ENCODE measurements at places on chromosomes 3 and 15.
A peak's percentile ranks its signal among the peaks of the same experiment; 100 is the strongest.

DNA sequence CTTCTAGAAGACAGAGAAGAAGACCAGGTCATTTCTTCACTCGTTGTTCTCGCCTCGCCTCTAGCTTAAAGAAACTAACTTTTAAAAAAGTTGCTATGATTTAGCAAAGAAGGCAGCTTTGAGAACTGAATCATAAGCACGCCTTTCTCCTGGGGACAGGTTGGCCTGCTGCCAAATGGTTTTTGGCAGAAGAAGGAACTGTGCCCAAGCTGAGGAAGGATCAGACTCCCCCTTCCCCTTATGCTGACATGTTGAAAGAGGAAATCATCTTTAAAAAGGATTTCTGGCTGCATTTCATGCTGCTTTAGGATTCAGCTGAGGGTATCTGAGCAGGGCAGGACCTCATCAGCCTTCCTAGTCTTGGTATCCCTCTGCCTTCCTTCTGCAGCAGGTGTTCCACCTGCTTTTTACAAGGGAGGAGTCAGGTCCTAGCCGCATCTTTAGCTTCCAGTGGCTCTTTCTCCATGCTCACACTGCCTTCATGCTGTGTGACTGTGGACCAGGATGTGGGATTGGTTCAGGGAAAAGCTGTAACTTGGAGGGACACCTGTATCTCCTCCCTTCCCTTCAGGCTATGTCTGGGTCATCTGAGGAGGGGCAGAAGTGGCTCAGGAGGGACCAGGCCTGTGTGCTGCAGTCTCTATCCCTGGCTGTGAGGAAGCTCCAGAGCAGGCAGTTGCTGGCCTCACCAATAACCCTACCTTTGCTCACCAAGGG is 34.1 kb upstream of the HACD2 start:
- no peak for DNase-seq

GRCh38 chr3:52721002-52721729 is 15.3 kb downstream of the SPCS1 start:
- DNase-seq: no peak

DNA sequence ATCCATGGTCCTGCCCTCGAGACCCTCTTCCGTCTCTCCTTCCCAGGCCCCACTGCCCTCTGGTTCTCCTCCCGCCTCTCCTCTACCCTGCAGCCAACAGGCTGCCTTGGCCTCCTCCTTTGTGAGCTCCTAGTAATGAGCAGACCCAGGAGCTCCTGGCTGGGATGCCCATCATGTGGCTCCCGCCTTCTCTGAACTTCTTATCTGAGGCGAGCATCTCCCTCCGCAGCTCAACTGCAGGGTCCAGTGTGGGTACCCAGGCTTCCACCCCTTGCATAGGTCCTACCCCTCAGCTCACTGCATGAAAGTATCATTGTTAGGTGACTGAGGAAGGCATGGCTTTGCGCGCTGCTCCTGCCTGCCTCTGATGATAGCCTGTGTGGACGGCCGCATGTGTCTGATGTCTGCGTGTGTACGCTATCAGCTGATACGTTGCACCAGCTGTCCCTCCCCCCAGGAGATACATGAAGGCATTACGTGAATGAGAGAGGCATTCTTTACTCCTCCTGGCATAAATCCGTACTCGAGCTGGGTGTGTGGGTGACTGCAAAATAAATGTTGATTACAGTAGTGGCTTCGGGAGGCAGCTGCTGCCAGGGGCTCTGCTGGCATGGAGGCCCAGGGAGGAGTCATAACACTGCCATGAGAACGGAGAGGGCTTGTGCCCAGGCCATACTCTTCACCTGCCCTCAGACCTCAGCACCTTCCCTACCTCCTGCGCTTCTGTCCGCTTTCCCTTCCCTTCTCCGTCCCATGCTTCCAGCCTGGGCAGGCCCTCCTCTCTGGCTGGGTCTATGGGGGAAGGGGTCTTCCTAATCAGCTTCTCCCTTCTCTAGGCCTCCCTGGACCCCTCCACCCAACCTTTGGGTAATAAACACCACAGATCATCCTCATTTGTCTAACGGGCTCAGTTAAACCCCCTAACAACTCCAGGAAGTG is 48.8 kb downstream of the ZNF710 start:
- no peak for DNase-seq

GRCh38 chr3:58261954-58262666 is 24.5 kb downstream of the ABHD6 start:
- DNase-seq: no peak

- DNase-seq: no peak
Observed at GRCh38 chr15:59176653-59177316, 29.9 kb upstream of the LDHAL6B start.

DNA sequence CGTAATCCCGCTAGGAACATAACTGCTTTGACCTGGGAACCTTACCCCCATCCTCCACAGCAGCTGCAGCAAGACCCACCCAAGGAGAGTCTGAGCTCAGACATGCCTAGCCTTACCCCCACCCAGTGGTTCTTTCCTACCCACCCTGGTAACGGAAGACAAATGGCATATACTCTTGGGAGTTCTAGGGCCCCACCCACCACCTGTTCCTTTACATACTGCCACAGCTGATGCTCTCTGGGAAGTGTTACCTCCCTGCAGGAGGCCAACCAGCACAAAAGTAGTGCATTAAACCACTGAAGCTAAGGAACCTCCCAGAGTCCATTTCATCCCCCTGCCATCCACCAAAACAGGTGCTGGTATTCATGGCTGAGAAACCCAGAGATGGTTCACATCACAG is 50.6 kb upstream of the AZI2 start:
- no peak for DNase-seq

DNA sequence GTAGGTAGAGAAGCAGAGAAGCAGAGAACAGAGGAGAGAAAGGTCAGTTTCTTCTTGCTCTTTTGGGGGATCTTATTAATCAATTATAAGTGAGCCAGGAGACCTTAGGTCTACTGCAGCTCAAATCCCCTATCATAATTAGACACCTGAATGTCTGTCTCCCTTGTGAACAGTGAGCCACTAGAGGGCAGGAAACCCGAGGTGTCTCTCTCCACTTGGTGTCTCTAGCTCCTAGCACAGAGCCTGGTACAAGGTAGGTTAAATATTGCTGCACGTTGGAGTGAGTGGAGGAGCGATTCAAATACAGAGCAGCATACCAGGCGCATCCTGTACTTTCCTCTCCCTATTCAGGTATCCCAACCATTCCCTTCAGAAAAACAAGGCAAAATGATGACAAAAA is 2.0 kb upstream of the ST8SIA2 start:
- DNase-seq: peak; percentile 44

All from ELF-1 (cell line).